Calu3 (cell line): ENCODE measurements at places on chromosomes 4 and X. TPM values are rescaled to one million over a fixed set of nuclear protein-coding genes. Genes with fewer than 3 reads are reported as not detected.

- no peak for DNase-seq
These were observed 56.6 kb downstream of the PDLIM5 start for GRCh38 chr4:94508296-94508695.

- DNase-seq, result no peak
These were observed 252.4 kb upstream of the FAT4 start for GRCh38 chr4:125062115-125063050.

DNA sequence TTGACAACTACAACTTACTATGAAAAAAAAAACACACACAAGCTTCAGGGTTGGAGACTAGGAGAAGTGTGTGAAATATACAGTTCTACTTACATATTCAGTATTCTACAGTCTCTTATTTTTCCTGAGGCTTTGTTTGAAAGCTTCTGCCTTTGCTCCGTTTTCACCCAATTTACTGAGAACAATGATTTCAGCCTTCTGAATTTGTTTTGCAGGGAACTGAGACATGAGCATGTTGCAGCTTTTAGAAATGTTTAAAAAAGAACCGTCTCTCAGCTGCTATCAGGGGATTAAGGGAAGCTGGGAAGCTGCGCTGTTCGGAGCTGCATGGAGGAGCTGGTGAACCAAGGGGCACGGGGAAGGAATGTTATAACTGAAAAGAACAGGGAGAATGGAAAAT, 85.7 kb downstream of the QDPR start:
- DNase-seq, result no peak

OCIAD1 gene
- 97.6 and 103 TPM in 2 replicates for total RNA-seq

GRCh38 chr4:38563707-38564495, 100.1 kb upstream of the KLF3 start:
- DNase-seq, result no peak

GRCh38 chrX:10172877-10173276, 16.1 kb downstream of the CLCN4 start:
- no peak for DNase-seq

- DNase-seq, result no peak
These were observed 11.8 kb downstream of the CLDN2 start for GRCh38 chrX:106931831-106932491.

WFS1 gene
- total RNA-seq, result 21.6 and 23.4 TPM in 2 replicates

XPNPEP2 gene
- total RNA-seq, result not detected in 2 replicates

GRCh38 chr4:26386386-26386785, 65.6 kb downstream of the RBPJ start:
- DNase-seq, result no peak

PNMA6F gene
- total RNA-seq, result not detected in 2 replicates

DNA sequence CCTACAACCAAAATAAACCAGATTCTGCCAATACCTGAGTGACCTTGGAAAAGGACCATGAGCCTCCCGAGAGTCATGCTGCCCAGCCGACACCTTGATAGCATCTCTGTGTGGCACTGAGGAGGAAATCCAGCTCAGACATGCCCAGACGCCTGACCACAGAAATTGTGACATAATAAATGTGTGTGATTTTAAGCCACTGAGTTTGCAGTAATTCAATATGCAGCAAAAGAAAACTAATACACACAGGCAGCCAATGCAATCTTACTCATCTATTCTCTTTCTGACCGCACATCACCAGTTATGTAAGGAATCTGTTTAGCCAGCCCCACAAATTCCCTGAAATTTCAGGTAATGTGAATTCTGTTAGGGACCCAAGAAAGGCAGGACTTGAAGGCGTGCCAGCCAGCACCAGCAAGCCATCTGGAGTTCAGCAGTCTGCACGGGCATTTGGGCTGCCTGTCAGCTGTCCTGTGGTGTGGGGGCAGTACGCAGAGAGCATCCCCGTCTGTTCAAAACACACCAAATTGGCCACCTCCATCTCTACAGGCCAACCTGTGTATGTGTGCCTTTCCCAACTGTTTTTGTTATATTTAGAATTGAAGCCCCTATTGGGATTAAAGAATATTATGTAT, 176.4 kb downstream of the NLGN4X start:
- DNase-seq, result no peak

BMP3 gene
- 0.10 and 0.17 TPM in 2 replicates for total RNA-seq

FAM241A gene
- total RNA-seq, result 1.4 and 1.6 TPM in 2 replicates

FRMD7 gene
- not detected in 2 replicates for total RNA-seq

DNA sequence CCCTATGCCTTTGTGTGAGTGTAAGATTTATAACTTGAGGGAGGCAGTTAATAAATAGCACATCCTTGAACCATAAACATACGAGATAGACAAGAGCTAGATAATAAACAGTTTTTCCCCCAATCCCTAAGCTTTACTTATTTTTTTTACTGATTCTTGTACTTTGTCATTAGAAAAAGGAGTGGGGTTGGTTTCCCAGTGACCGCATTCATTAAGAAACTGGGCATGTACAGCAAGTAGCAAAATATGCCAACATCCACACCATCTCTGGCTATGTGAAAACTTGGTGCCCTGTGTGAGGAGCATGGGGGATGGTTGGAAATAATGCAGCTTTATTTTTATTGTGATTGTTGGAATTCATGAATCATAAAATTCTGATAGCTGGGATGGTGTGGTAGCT, 176.2 kb downstream of the CBR4 start:
- no peak for DNase-seq

GRCh38 chr4:90603540-90603939, 476.3 kb downstream of the CCSER1 start:
- DNase-seq, result no peak

SULT1B1 gene
- 0.26 and 0.27 TPM in 2 replicates for total RNA-seq

DNA sequence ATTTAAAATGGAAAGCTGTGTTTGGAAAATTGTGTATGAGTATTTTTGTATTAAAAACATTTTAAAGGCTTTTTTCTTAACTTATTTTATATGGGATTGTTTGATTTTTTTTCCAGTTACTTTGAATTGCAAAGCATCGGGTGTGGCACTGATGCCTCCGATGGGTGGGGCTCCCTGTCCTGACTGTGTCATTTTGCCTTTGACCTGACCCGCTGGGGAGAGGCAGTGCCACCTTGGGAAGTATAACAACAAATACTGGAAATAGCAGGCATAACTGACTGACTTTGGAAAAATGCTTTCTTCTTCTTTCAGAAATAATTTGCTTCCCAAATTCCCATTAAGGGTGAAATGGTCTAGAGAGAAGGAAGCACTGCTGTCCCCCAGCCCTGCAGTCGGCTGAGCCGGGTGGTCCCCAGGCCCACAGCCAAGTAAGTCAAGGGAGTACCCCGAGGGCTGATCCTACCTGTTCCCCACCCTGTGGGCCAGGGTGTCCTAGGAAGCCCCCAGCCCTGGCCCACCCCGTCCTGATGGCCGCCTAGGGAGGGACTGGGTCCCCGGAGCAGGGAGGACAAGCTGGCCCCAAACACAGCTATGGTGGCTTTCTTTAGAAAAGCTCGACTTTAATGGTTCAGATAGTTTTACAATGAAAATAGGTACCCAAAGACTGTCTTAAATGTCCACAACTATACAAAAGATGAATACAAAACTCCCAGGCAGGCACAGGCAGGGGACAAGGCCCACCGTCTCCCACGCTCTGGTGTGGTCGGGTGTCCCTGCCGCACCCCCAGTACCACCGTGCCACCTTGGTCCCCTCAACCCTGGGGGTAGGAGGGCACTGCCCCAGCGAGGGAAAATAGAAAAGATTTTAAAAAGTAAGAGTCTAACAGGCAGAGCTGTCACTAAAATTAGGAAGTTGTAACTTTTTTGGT, 26.4 kb downstream of the NELFA start:
- DNase-seq, result no peak

DNA sequence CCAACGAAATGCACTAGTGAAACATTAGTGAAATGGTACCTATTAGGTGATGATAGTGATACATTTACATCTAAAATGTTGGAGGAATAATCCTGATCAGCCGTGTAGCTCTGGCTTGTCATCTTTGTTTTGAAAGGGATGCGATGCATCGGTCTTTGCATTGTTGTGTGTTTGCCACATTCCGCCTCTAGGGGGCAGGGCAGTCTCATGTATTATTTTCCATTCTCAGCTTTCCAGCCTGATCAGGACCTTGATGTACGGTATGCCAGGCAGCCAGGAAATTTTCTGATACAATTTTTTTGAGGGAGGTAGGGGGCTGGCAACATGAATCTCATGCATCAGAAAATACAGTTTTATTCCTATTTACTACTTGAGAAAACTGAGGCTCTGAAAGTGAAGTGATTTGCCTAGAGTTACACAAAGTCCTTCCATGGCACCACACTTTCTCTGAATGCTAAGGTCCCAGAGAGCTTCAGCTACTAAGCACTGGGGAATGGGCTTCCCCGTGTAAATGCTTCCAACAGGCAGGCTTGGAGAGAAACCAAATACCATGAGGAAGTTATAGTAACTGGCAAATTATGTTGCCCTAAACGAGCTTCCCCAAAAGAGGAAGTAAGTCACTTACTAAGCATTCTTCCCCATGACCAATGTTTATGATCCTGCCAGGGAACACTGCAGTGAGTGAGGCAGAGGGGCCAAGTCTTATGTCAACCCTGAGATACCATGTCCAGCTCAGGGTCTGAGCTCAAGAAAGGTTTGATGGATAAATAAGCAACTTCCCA, 31.8 kb upstream of the IQSEC2 start:
- peak; percentile 66 for DNase-seq

EDA2R gene
- not detected in 2 replicates for total RNA-seq

LRP2BP gene
- total RNA-seq, result 0.47 and 0.49 TPM in 2 replicates

DNA sequence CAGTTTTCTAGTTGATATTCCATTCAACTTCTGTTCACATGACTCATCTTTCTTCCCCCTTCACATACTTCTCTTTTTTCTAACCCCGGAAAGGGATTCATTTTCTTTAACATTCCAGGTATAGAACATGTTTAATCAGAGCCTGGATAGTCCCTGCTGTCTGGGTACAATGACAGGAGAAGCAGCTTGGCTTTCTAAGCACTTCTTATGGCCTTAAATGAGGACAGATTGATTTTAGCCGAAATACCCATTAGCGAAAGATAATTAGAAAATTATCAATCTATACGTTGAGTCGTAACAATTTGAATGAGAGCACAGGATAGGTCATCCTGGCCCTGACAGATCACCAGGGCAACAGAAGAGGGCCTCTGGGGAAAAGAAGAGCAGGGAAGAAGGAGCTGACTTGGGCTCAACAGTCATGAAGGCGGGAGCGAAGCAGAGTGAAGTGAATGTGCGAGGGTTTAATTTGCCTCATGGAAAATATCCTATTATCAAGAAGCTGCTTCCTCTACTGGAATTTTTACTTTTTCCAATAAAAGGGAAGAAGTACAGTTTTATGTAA, 62.2 kb downstream of the PPP1R2C start:
- DNase-seq, result no peak
